ENCODE measurements at places on chromosomes 7 and 10.

GRCh38 chr10:35214607-35215020, 88.0 kb downstream of the CREM start:
- DNase-seq: no peak

- no peak for DNase-seq
These were observed 408.8 kb upstream of the SEMA3C start for GRCh38 chr7:81327468-81328266.

DNA sequence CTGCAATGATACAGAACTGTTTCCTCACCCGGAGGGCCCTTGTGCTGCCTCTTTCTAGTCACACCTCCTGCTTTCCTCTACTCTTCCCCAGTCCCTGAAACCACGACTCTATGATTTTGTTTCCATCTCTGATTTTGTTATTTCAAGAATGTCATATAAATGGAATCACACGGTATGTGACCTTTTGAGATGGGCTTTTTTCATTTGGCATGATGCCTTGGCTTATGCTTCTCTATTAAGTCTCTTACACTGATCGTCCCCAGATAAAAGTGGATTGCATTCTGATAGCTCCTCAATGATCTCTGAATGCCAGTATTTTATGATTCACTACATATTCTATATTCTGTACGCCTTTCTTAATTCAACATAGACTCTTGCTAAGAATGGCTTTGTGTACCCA, 78.2 kb downstream of the GALNT11 start:
- DNase-seq: no peak

GRCh38 chr7:74272305-74273038, 16.7 kb upstream of the CLIP2 start:
- no peak for DNase-seq

DNA sequence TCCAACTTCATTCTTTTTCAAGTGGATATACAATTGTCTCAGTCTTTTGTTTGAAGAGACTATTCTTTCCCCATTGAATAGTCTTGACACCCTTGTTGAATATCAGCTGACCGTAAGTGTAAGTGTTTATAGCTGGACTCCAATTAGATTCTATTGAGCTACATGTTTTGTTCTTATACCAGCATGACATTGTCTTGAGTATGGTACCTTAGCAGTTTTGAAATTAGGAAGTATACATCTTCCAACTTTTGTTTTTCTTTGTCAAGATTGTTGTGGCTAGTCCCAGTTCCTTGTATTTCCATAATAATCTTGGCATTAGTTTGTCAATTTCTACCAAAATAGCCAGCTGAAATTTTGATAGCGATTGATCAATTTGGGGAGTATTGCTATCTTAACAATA, 56.9 kb downstream of the MYL10 start:
- DNase-seq: no peak

DNA sequence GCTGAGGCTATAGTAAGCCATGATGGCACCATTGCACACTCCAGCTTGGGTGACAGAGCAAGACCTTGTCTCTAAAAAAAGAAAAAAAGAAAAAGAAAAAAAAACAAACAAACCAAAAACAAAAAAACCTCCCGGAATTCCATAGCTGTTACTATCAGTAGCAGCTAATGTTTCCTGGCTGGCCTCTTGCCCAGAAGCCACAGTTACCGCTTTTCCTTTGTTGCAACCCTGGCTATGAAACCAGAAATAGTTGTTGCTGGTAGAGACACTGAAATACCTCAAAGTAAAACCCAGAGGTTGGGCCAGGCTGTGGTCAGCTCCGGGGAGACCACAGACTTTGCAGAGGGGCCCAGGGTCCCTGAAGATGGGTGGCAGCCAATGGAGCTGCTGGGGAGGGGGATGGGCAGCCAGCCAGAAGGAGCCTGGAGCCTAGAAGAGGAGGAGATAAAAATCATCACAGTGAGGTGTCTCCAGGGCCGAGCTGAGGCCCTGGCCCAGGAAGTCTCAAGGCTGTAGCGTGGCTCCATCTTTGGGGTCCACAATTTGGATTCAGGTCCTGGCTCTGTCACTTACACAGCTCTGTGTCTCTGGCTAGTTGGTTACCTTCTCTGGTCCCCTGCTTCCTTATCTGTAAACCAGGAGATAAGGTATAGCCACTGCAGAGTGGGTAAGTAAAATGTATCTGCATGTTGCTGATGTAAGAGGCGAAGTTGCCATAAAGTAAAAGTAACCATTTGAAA, 3.4 kb upstream of the CHST12 start:
- DNase-seq: peak; percentile 58

GRCh38 chr7:17069146-17069545, 187.4 kb upstream of the AGR3 start:
- no peak for DNase-seq

GRCh38 chr7:7489546-7489945, 46.1 kb downstream of the COL28A1 start:
- no peak for DNase-seq

DNA sequence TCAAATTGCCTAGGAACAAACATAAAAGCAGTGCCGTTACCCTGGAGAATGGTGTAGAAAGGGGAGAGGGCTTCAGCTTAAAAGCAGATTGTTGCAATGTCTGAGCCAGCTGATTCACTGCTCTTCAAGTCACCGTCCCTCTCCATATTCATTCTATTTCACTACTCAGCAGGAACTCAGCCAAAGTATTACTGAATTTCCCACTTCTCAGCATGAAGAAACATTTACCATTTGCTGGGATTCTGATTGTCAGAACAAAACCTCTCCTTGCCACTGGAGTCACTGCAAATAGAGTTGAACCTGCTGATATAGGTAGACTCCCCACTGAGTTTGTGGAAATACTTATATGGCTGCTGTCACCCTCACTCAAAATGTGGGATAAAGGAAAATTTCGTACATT, 71.7 kb downstream of the PPP1R17 start:
- DNase-seq: no peak

- peak; percentile 82 for DNase-seq
These were observed 137.9 kb upstream of the MKI67 start for GRCh38 chr10:128263891-128264688.

DNA sequence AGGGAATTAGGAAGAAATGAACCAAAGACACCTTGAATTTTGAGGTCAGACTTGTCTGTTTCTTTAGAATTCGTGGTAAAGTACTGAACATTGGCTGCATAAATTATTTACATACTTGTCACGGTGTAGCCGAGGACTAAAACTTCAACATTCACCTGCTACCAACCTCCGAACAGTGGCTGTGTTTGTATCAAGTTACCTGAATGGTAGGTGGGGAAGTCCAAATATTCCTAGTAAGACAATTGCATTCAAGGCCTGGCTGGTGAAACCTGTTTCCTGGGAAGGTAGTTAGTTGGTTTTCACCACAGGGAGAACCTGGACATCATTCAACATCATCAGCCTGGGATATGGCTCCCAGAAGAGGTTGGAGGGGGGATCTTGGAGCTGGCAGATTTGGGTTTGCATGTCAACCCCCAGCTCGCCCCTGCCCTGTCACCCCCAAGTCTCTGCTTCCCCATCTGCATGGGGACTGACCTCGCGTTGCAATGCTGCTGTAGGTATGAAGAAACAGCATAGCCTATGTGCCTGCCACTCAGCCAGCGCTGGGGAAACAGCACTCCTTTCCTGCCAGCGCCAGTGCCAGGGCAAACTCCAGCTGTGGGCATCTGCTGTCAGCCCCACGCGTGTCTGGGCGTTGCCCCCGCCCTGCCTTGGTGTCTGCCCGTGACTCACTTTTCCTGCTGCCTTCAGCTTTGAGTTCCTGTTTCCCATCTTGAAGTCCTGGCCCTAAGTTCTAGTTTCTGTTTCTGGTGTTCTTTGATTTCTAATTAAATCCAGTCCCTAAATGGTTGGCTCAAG, 12.7 kb upstream of the LARP4B start:
- DNase-seq: no peak

DNA sequence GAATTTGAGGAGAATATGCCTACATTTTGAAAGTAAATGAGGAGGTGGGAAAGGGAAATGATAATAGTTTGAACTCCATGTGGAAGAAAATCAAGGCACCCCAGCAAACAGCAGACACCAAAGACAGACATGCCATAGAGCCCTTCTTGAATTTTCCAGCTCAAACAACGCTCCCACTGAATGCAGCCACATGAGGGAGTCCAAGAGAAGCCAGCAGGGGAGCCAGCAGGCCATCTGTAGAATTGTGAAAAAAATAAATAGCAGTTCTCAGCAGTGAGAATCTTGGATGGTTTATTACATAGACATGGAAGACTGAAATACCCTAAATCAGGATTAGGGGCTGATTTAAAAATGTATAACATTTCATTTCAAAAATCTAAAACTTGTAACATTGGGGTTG, 1567.3 kb upstream of the LRRTM3 start:
- DNase-seq: no peak

DNA sequence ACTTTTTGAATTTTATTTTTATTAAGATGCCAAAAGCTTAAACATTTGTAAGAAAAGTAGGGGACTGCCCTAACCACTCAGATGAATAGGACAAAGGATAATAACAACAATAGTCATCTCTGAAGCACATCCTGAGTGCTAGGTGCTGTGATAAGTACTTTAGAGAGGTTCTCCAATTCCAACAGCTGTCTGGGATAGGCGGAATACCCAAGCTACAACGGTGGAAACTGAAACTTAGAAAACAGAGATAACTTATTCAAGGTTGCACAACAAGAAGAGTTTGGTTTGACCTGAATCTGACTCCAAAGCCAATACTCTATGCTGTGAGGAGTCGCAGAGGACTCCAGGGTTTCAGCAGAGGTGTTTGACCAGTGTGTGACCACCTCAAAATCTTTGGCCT, 2.0 kb downstream of the RTKN2 start:
- DNase-seq: no peak

DNA sequence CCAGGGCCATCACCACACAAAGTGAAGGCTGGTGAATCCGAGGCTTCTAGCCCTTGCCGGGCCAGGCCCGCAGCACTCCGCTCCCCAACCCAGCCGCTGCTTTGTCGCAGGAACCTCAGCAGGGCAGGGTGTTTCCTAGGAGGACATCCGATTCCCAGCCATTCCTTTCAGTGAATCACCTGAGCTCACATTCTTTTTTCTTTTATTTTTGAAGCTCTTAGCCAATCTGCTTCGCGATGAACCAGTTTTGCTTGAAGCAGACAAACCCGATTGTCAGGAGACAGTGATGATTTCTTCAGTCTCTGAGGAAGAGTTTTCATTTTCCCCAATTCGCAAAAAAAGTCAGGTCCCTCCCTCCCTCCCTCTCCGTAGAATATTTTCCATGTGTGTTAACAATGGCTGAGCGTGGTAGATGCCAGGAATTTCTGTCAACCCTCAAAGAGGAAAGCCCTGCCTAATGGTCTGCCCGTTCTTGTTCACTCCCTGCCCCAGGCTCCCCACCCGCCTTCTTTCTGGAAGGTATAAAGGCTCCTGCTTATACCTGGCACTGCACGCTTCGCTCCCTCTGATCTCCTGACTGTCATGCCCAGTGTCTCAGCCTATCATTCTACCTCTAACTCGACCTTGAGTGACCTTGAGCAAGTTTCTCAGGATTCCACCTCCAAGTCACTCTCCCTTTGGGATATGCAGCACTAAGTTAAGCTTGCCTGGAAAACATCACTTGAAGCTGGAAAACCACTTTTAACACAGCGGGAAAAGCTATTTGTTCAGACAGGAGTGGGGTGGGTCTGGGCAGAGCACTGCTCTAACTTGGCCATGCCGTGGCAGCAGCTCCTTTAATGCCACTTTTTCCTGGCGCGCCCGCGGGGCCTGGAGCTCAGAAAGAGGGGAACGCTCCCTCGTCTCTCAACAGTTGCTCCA, 35.1 kb downstream of the EGFR start:
- DNase-seq: no peak

DNA sequence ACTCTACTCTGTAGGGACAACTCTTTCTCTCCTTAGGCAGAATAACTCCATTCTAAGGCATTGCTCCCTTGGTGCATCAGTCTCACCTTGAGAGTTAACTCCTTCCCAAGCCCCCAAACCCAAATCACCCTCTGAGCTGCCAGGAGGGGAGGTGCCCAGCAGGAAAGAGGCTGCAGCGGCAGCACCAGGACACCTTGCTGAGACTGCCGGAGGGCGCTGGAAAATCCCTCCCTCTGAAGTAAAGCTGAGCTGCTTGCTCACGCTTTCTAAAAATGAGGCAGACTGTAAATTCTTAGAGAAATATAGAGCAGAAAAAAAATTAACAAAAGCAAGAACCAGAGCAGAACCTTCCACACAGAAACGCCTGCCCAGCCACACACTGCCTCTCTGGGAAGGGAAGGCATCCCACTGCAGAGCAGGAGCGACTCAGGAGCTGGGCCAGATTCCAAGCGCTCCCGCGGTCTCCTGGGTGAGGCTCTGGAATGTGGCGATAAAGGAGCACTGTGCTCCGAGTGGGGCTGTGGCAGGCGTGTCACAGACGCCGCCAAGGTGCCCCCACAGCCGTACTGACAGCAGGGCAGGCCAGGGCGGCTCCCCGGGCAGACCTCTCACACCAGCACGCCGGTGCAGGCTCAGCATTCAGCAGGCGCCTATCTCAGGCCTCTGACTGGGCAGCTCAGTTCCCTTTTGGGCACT, 202.1 kb downstream of the TNS3 start:
- peak; percentile 29 for DNase-seq

DNA sequence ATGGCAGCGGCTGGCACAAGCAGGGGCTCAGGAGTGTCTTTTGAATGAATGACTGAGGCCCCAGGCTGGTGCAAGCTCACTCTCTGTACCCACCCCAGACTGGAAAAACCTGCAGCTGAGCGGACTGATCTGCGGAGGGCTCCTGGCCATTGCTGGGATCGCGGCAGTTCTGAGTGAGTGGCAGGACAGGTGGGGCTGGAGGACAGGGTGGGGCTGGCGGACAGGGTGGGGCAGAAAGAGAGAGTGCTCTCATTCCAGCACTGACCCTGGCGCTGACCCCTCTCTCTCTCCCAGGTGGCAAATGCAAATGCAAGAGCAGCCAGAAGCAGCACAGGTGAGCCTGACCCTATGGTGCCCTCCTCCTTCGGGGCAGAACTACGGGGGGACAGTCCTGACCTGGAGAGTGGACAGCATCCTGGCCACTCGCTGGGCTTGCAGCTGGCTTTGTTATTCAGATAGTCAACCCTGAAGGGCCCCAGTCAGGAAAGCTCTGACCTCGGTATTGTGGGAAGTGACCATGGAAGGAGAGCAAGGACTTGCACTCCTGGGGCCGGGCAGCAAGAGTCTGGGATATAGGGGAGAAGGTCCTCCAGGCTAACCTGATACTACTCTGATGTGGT, 4.1 kb downstream of the FXYD4 start:
- DNase-seq: no peak

- DNase-seq: no peak
These were observed 26.1 kb upstream of the MRC1 start for GRCh38 chr10:17782921-17783665.

DNA sequence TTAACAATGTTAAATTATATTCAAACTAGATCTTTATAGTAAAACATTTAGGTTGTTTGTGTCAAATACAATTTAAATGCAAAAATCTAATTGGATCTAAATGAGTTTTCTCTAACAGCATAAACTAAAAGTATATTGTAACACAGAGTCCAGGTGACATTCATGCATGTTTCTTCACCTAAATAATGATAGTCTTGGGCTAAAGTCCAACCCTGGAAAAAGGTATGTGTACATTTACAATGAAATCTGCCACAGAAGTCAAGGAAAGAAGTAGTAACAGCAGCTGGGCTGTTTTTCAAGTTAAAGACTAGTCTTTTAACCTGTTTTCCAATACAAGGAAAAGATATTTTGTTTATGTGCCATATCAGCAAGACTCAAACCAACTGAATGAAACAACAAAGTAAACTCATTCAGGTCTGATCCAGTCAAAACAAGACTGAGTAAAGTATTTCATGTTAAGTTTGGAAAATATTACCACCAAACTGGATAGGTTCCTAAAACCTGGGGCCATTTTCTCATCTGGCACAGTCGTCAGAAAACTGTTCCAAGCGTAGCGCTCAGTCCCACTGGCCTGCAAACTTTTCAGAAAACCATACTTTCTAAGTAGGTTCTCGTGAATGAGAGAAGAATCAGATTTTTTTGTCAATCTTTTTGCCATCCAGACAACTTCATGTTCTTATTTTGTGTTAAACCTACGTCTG, 349.2 kb downstream of the HGF start:
- DNase-seq: no peak

Measured in HAP-1 (cell line).